ENCODE measurements at places on chromosomes 2 and 18. TPM values are rescaled to one million over a fixed set of nuclear protein-coding genes. Genes with fewer than 3 reads are reported as not detected.

GRCh38 chr18:78979056-78979729, 425 bp upstream of the SALL3 start:
- no peak for DNase-seq

DNA sequence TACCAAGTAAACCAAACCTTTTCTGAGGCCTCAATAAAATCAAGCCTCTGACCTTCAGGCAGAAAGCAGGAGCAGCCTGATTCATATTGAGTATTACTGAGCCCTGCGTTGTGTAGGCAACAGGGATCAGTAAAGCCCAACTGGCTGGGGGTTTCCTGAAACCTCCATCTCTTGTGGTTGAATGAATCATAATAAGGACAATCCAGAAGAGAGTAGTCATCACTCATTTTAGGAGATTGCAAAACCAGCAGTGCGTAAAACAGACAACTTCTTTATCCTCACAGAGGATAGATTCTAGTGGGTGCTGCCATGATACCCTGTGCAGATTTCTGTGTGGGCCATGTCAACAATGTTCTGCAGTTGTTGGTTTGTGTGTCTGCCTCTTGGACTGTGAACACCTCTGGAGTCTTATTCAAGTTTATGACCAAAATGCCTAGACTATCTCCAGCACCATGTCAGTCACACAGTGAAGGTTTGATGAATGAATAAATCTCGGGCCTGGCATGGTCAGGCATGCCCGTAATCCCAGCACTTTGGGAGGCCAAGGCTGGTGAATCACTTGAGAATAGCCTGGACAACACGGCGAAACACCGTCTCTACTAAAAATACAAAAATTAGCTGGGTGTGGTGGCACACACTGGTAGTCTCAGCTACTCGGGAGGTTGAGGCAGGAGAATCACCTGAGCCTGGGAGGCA, 51.8 kb upstream of the RAB27B start:
- DNase-seq = no peak

GRCh38 chr2:149152469-149152953, 114.0 kb downstream of the LYPD6B start:
- no peak for DNase-seq

Gene KIF5C
- polyA plus RNA-seq = 1.6 TPM

DNA sequence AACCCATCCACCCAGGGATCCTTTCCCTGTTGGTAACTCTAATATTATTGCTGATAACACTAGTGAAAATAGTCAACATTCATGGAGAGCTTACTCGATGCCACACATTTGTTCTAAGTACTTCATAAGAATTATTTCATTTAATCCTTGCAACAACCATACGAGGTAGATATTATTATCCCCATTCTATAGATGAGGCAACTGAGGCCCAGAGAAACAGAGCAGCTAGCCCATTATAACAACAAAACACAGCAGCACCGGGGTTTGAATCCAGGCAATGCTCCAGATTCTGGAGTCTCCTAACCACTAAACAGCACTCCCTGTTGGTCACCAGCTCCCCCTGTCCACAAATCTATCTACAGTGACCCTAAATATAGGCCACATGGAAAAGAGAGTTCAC, 90.4 kb upstream of the PKDCC start:
- DNase-seq = no peak
